Stimulated activated CD8-positive, alpha-beta memory T cell treated with anti-CD3 and anti-CD28 coated beads, Interleukin-4, amount 100 ng/mL, for 24 hours (primary cell): ENCODE measurements at places on chromosomes 5 and 9.

DNA sequence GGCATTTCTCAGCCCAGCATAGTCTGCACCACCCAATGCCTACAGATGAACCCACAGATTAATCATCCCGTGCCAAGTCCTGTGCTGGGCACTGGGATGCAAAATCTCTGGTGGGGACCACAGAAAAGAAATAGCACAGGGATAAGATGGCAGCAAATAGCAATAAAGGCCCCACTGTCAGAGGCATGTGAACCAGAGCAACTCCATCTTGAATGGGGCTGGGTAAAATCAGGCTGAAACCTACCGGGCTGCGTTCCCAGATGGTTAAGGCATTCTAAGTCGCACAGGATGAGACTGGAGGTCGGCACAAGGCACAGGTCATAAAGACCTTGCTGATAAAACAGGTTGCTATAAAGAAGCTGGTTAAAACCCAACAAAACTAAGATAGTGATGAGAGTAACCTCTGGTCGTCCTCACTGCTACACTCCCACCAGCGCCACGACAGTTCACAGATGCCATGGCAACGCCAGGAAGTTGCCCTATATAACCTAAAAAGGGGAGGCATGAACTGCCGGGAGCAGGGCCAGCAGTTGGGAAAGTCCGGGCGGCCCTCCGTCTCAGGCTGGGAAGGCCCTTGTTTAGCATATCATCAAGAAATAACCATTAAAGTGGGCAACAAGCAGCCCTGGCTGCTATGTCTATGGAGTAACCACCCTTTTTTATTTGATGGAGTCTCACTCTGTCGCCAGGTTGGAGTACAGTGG is 65.2 kb downstream of the C9orf50 start:
- DNase-seq, result no peak

GRCh38 chr9:132109291-132109690 is 29.6 kb upstream of the MED27 start:
- no peak for DNase-seq

DNA sequence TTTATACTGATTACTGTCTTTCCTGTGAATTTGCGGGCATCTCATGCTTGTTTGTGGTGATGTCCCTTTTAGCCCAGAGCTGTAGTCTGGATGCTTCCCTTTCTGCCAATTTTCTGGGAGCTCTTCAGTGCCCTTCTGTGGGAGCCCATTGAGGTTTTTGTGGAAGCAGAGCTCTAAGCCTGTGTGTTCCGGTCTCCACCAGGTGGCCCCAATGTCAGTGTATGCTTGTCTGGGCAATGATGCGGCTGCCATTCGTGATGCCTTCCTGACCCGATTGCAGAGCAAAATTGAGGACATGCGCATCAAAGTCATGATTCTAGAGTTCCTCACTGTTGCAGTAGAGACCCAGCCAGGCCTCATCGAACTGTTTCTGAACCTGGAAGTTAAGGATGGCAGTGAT is 35.1 kb downstream of the SH3GLB2 start:
- no peak for DNase-seq

- no peak for DNase-seq
These were observed 15.7 kb downstream of the NREP start for GRCh38 chr5:111741278-111741677.

- DNase-seq, result no peak
These were observed 361.3 kb downstream of the NR2F1-AS1 start for GRCh38 chr5:93219641-93220145.

GRCh38 chr5:104347119-104347708 is 784.6 kb upstream of the NUDT12 start:
- no peak for DNase-seq

- DNase-seq, result peak; percentile 4
These were observed 49.3 kb upstream of the ZNF366 start for GRCh38 chr5:72556351-72557166.
